ENCODE measurements at places on chromosomes 7 and 10. TPM values are rescaled to one million over a fixed set of nuclear protein-coding genes. Genes with fewer than 3 reads are reported as not detected.
A peak's percentile ranks its signal among the peaks of the same experiment; 100 is the strongest.

GRCh38 chr10:128982616-128982915 is 484.5 kb upstream of the MGMT start:
- H3K36me3 ChIP-seq, result no peaks in the 10 kb centered on the region
- no peak overlapping the region for H3K27ac ChIP-seq
- H3K4me1 ChIP-seq, result no peaks in the 10 kb centered on the region
- DNase-seq, result no peak
- H3K4me3 ChIP-seq, result no peak overlapping the region

DNA sequence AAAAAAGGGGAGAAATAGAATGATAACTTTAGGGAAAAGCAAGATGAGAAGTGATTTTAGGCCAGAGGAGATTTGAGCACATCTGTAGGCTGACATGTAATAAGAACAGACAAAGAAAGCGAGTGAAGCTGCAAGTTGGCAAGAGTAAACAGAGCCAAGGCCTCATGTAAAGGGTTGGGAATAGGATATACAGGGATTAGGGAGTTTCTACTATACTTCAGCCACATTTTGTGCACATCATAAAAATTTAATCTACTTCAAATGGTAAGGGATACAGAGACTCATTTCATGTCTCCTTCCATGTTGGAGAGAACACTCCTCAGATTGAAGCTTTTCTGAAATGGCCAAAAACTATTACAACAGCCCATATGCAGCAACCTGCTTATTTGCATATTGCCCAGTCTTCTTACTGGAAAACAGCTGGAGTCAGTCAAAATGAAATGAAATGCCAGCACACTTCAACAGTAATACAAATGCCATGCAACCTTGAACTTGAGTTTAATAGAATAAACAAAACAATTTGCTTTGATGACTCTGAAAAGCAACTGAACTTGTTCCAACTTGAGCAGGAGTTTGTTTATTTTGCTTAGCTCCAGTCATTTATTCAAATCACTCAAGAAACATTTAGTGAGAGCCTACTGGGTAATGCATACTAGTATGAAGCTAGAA is 49.9 kb downstream of the NRCAM start:
- DNase-seq, result no peak
- H3K27me3 ChIP-seq, result no peaks in the 10 kb centered on the region
- no peak overlapping the region for H3K4me3 ChIP-seq

Gene MOGAT3
- not detected for total RNA-seq

DNA sequence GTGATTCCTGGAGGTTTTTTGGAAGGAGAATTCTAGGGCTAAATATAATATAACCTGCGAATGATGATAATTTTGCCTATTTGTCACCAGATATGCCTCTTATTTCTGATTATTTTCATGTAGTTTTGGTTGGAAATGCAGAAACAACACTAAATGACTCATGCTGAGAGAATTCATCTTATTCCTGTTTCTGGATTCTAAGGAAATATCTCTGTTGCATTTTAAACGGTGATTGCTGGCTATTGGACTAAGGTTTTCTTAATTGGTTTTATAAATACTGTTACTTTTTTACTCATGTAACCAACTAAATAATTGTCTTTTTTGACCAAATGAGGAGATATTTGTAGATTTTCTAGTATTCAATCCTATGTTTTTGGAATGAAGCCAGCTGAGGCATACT is 204.9 kb upstream of the NPSR1 start:
- no peak overlapping the region for H3K4me3 ChIP-seq
- no peak for DNase-seq
- no peak overlapping the region for H3K27ac ChIP-seq
- no peaks in the 10 kb centered on the region for H3K4me1 ChIP-seq

Gene RBM48
- total RNA-seq, result 11.5 TPM

- peak overlapping the region; percentile 24 for H3K4me3 ChIP-seq
- H3K36me3 ChIP-seq, result peaks cover 28% of the 10 kb centered on the region
- peaks cover 84% of the 10 kb centered on the region for H3K4me1 ChIP-seq
- no peaks in the 10 kb centered on the region for H3K27me3 ChIP-seq
- peak; percentile 37 for DNase-seq
- H3K27ac ChIP-seq, result peak overlapping the region; percentile 83
Measured at GRCh38 chr7:131071786-131072504, 255.7 kb upstream of the MKLN1 start.

GRCh38 chr10:12484002-12484918 is 134.9 kb downstream of the CAMK1D start:
- no peak for DNase-seq
- peaks cover 21% of the 10 kb centered on the region for H3K4me1 ChIP-seq
- H3K27ac ChIP-seq, result no peak overlapping the region
- H3K27me3 ChIP-seq, result no peaks in the 10 kb centered on the region
- H3K4me3 ChIP-seq, result no peak overlapping the region

GRCh38 chr7:98418636-98419315 is 17.9 kb upstream of the BAIAP2L1 start:
- H3K4me1 ChIP-seq, result peaks cover 4% of the 10 kb centered on the region
- H3K36me3 ChIP-seq, result no peaks in the 10 kb centered on the region
- peak; percentile 64 for DNase-seq
- no peak overlapping the region for H3K27ac ChIP-seq
- no peak overlapping the region for H3K4me3 ChIP-seq

DNA sequence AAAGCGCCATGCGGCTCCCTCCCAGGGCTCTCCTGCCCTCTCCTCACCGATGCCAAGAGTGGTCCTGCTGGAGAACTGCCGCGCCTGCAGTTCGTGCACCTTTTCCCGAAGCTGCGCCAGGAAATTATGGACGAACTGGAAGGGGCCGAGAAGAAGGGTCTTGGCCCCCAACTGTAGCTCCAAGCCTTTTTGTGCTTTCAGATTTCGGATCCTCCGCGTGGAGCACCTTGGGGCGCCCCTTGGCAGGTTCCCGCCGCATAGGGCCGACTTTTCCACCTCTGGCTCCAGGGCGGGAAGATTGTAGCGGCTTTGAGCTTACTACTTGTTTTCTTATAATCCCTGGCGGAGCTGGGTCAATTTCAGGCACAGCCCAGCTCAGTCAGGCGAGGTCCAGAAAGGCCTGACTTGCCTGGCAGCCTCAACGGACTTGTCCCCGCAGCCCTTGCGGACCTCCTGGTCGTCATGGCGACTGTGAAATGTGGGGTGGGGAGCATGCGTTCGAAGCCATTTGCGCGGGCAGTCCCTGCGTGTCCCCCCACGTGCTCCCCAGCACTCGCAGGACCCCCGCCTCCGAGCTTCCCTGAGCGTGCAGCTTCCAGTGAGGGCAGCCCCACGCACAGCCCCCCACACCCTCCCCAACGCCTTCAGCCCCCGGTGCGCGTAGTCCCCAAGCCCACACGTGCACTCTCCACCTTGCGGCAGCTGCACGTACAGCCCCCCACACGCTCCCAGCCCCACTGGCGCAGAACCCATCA is 129.9 kb downstream of the KBTBD2 start:
- H3K4me3 ChIP-seq, result peak overlapping the region; percentile 3
- peaks cover 45% of the 10 kb centered on the region for H3K27me3 ChIP-seq
- H3K4me1 ChIP-seq, result peaks cover 13% of the 10 kb centered on the region

DNA sequence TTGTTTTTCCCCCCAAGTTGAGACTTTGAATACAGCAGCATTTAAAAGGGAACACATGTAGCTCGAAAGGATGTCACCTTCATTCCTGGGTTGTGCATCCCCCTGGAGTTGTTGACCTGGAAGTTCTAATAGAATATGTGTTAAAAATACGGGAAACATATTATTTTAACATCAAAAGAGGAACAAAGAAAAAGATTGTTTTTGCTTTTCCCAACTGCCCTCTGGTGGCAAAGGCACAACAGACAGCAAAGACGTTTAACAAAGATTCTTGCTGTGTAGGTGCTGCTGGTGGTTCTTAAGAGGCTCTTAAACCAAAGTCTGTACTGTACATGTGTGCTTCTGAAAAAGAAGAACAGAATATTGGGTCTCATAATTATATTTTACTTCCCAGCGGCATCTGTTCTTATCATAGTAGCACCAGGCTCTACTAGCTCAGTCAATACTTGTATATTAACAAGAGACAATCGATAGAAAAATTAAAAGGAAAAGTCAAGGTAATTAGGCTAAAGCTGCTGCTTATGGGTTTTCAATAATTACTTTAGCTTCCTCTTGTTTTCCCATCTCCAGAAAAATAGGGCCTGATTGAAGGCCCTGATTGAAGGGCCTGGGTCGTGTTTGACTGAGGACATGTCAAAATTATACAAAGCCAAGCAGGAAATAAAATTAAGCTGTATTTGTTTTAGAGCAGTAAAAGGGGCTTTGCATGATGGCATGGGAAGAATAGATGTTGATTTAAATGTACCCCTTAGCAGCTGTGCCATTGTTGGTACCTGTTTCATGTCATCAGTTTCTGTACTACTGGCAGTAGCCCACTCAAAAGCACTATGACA is 384.2 kb upstream of the LRGUK start:
- no peak overlapping the region for H3K4me3 ChIP-seq
- no peaks in the 10 kb centered on the region for H3K4me1 ChIP-seq
- H3K27ac ChIP-seq, result no peak overlapping the region

DNA sequence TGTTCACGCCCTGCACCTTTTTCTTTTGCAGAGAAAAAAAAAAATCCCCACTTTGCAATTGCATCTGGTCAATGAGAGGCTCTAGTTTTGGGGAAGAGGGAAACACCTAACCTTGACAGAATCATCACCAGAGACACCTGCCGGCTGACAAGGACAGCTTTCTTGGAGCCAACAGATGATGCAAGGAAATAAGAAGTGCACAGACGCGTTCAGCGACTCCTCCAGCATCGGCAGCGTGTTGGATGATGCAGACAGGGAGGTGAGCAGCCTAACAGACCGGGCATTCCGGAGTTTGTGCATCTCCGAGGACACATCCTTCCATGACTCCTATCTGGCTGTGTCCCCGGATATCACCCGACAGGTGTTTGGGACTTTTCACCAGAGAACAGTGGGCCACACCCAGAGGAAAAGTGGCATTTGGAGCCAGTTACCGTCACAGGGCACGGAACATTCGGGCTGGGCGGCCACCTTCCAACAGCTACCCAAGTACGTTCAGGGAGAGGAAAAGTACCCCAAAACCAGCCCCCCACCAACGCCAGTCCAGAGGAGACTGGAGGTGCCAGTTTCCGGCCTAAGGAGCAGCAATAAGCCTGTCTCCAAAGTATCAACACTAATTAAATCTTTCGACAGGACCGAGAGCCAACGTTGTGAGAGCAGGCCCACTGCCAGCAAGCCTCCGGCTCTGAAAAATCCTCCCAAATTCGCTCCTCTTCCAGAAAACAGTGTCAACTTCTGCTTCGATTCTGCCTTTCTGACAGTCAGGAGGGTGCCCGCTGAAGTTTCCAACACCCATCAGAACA is 23.6 kb downstream of the C10orf71 start:
- no peaks in the 10 kb centered on the region for H3K36me3 ChIP-seq
- no peaks in the 10 kb centered on the region for H3K4me1 ChIP-seq
- no peak for DNase-seq
- no peak overlapping the region for H3K4me3 ChIP-seq
- H3K27ac ChIP-seq, result no peak overlapping the region

- DNase-seq, result no peak
- no peaks in the 10 kb centered on the region for H3K36me3 ChIP-seq
- peak overlapping the region; percentile 22 for H3K4me3 ChIP-seq
- peaks cover 77% of the 10 kb centered on the region for H3K4me1 ChIP-seq
- peak overlapping the region; percentile 87 for H3K27ac ChIP-seq
Measured at GRCh38 chr10:110358278-110358677, 53.6 kb upstream of the SMNDC1 start.

DNA sequence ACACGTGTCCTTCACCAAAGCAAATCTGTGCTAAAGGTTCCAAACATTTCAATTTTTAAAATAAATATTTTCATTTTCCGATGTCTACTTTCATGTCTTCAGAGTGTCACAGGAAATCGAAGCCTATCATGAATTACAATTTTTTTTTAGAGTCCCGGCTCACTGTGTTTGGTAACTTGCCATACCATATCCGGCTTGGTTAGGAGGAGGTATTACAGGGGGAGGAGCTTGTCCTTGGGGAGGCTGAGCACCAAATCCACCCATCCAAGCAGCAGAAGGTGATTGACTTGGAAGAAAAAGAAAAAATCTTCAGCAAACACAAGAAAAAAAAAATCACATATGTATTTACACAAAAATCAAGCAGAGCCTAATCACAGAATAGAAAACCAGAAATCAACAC is 21.3 kb downstream of the TIAL1 start:
- H3K4me1 ChIP-seq, result peaks cover 19% of the 10 kb centered on the region
- peak overlapping the region; percentile 81 for H3K27ac ChIP-seq
- no peaks in the 10 kb centered on the region for H3K27me3 ChIP-seq
- DNase-seq, result peak; percentile 37
- no peak overlapping the region for H3K4me3 ChIP-seq
- peaks cover 38% of the 10 kb centered on the region for H3K36me3 ChIP-seq

DNA sequence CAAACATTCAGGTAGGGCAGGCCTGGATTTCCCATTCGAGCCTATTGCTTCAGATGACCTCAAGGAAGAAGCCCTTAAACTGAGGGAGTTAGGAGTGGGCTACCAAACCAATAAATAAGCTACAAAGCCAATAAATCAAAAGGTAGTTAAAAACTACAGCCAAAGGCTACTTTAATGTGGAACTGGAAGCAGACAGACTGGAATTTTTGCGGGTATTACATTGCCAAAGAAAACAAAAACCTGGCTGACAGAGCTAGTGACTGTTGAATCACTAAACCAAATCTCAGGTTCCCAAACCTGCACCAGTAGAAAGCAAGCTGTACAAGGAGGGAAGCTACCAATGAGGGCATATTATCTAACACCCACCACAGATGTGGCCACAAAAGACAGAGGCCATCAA is 315.6 kb downstream of the GRM8 start:
- no peak overlapping the region for H3K4me3 ChIP-seq
- no peak overlapping the region for H3K27ac ChIP-seq
- no peaks in the 10 kb centered on the region for H3K36me3 ChIP-seq
- no peak for DNase-seq
- H3K27me3 ChIP-seq, result peaks cover 2% of the 10 kb centered on the region
- no peaks in the 10 kb centered on the region for H3K4me1 ChIP-seq

DNA sequence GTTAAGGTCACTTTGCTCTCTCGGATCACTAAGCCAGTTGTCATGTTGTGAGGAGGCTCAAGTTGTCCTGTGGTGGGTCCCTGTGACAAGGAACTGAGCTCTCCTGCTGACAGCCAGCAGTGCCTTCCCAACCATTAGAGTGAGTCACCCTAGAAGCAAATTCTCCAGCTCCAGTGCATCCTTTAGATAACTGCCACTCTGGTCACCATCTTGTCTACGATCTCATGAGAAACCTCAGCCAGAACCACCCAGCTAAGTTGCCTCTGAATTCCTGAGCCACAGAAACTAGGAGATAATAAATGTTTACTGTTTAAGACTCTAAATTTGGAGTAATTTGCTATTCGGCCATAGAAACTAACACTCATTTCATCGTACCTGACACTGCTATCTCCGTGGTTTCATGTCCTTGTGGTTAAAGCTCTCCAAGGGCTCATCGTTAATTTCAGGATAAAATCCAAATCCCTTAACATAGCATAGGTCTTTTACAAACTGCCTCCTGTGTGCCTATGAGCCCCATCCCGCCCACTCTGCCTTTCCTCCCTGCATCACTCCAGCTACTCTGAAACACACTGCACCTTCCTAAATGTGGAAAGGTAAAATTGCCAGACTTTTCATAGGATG is 56.5 kb upstream of the WIPF3 start:
- no peaks in the 10 kb centered on the region for H3K4me1 ChIP-seq
- H3K36me3 ChIP-seq, result no peaks in the 10 kb centered on the region
- DNase-seq, result no peak
- no peak overlapping the region for H3K27ac ChIP-seq

GRCh38 chr10:70378122-70378521 is 4.3 kb downstream of the LRRC20 start:
- no peak overlapping the region for H3K27ac ChIP-seq
- H3K36me3 ChIP-seq, result peaks cover 9% of the 10 kb centered on the region
- no peak overlapping the region for H3K4me3 ChIP-seq
- H3K27me3 ChIP-seq, result no peaks in the 10 kb centered on the region
- DNase-seq, result no peak

- H3K27ac ChIP-seq, result no peak overlapping the region
- H3K27me3 ChIP-seq, result peaks cover 9% of the 10 kb centered on the region
- H3K4me3 ChIP-seq, result no peak overlapping the region
- H3K4me1 ChIP-seq, result no peaks in the 10 kb centered on the region
- DNase-seq, result no peak
Measured at GRCh38 chr7:12518920-12519681, 51.4 kb upstream of the SCIN start.
